ENCODE measurements at places on chromosomes 12 and 14.

GRCh38 chr12:4036671-4037271, 163.6 kb upstream of the PARP11 start:
- peak; percentile 19 for DNase-seq

DNA sequence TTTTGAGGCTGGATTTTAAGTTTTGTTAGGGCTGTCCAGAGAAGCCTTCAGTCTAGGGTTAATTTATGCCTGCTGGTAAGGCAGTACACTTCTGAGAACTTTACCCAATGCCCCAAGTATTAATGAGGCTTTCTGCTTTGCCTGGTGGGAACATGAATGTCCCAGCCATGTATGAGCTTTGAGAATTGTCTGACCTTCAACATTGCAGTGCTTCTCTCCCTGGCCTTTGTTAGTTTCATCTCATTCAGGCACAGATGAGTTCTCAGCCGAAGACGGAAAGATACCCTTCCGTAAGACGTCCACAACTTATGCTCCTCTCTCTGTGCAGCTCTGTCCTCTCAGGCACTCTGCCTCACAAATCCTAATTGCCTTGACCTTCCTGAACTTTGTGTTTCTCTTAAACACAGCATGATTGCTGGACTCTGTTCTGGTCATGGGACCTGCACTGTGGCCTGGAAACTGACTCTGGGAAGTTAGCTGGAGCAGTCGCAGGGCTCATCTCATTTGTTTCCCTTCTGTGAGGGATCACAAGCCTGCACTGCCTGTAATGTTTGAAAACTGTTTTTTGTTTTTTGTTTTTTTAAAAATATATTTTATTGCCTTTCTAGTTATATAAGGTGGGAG, 15.7 kb downstream of the CHPT1 start:
- DNase-seq: no peak

- DNase-seq: no peak
Measured at GRCh38 chr12:49969027-49969426, 3.7 kb upstream of the AQP6 start.

DNA sequence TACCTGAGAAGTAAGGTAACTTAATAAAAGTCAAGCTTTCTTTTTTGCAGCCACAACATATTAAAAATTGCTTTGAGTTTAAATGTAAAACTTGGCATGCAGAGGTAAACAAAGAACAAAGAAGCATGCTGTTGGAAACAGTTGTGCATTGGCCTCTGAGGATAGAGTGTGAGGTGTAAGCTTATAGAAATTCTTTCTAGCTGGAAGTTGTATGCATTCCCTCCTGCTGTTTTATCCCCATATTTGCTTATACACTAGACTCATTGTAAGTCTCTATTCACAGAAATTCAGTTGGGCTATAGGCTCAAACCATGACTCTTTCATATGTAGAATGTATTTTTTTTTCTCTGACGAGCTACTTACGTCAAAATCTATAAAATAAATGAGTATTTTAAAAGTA, 316.3 kb downstream of the SLC6A15 start:
- no peak for DNase-seq

DNA sequence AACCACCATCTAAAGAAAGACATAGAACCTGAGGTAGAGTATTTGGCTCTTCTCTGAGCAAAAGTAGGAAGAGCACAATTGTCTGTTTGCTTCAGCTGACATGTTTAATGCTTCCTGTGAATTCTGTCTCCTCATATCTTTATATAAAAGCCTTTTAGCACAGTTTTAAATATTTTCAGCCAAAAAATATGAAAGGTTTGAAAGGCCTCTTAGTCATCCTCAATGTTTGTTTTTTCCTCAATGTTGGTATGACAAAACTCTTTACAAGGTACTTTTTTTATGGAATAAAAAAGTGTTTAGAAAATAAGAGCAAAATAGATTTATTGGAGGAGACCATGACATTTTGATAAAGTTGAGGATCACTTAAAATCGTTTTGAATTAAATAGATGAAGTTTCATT, 360.9 kb downstream of the NAV3 start:
- DNase-seq: peak; percentile 52
